ENCODE measurements at places on chromosomes 7 and 10.

- DNase-seq: no peak
These were observed 52.7 kb downstream of the EEPD1 start for GRCh38 chr7:36205803-36206202.

GRCh38 chr10:11673346-11674280 lies 62.2 kb upstream of the USP6NL start:
- DNase-seq: no peak

DNA sequence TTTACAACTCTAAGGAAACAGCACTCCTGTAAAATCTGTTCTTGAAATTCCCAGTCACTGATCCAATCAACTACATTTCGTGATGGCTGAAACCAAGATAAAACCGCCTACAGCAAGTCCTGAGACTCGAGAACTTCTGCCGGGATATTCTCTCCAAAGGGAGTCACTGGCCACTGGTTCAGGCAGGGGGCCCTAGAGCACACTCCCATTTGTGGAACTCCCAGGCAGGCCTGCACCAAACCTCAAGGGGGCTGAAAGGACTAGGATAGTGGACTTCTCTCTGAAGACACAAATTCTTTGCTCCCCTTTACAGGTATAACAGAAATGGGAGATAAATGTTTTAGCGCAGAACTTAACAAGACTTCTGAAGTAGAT lies 16.3 kb downstream of the CYTH3 start:
- no peak for DNase-seq

GRCh38 chr10:90968328-90969081 lies 47.6 kb upstream of the ANKRD1 start:
- no peak for DNase-seq

- DNase-seq: no peak
These were observed 20.3 kb downstream of the C10orf90 start for GRCh38 chr10:126650161-126650560.

DNA sequence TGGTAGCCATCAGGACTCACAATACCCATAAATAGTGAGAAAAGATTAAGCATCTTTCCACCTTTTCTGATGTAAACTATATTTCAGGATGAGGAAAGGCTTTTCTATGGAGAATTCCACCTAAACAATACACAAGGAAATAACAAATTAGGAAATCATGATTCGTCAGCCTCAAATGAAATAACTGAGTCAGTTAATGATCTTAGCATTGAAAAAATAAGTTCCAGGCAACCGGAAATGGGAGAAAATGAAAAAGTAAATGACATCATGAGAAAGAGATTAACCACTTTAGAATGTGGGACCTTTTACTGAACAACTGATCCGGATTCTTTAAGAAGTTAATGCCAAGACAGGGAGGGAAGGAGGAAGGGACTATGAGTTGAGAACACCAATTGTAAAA lies 742.3 kb downstream of the TNS3 start:
- no peak for DNase-seq

GRCh38 chr7:64608116-64608910 lies 45.4 kb upstream of the ZNF680 start:
- DNase-seq: no peak

GRCh38 chr7:18295781-18296423 lies 199.6 kb upstream of the HDAC9 start:
- DNase-seq: no peak

DNA sequence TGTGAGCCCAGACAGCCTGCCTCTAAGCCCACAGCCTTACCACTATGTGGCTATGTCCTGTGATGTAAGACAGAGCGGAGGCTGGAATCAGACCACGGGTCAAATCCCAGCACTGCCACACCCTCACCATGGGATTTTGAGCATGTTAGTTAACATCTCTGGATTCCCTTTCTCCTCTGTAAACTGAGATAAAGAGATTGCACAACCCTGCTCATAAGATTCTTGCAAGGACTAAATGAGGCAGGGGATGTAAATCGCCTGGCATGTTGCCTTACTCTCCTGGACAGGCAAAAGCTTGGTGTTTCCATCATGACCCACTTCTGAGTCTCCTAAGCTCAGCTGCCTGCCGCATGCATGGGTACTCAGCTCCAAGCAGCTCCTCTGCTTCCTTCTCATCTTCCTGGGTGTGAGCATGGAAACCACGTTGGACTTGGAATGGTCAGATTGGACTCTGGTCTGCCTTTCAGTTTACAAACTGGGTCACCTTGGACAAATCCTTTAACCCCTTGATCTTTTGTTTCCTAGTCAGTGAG lies 41.3 kb upstream of the MTURN start:
- DNase-seq: no peak

DNA sequence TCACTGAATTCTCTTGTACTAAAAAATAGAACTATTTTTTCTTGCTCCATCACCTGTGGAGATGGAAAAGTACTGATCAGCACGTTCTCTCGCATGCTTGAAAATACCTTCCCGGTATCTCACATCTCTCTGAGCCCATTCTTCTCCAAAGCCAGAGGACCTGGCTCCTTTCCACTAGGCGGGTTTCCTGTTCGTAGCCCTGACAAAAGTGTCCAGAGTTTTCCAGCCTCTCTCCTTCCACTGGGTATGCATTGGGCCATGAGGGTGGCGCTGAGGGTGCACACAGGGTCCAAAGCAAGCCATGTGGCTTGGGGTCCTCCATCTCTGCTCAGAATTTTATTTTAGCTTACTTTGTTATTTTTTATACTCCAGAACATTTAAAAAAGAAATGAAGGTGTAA lies 16.3 kb upstream of the SRGN start:
- DNase-seq: no peak

DNA sequence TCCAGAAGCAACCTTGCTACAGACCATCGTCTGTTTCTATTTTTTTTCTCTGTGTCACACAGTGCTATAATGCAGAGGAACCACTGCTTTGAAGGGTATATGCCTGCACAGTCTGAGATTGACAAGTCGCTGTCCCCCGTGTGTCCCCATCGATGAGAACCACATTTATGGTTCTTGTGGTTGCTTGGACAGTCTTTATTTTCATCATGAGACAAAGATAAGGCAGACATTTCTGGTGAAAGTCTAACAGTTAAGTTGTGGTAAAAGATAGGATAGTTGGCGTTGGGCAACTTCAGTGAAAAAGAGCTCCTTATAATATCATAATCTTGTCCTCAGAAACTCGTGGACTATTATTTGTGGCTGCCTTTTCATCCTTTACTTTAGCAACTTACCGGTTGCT lies 6.3 kb upstream of the AKR1E2 start:
- DNase-seq: no peak

DNA sequence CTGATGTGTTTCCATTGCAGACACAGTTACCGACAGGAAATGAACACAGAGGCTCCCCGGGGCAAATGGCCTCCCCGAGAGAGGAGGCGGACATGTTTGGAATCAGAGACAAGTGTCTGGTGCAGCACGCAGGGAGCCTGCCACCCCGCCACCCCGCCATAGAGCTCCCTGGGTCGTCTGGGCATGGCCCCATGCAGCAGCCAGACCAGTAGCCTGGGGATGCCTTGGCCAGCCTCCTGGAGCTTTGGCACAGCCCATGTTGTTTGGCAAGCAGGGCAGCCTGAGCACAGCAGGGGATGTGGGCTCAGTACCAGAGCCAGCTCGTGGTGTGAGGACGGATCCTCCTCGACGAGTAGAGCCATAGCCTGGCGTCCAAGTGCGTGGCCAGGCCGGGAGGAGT lies 80.8 kb downstream of the NKX6-2 start:
- no peak for DNase-seq
